ENCODE measurements at places on chromosomes 16 and 17. TPM values are rescaled to one million over a fixed set of nuclear protein-coding genes. Genes with fewer than 3 reads are reported as not detected.

GRCh38 chr17:49123061-49123460 is 9.5 kb upstream of the B4GALNT2 start:
- DNase-seq, result no peak

DNA sequence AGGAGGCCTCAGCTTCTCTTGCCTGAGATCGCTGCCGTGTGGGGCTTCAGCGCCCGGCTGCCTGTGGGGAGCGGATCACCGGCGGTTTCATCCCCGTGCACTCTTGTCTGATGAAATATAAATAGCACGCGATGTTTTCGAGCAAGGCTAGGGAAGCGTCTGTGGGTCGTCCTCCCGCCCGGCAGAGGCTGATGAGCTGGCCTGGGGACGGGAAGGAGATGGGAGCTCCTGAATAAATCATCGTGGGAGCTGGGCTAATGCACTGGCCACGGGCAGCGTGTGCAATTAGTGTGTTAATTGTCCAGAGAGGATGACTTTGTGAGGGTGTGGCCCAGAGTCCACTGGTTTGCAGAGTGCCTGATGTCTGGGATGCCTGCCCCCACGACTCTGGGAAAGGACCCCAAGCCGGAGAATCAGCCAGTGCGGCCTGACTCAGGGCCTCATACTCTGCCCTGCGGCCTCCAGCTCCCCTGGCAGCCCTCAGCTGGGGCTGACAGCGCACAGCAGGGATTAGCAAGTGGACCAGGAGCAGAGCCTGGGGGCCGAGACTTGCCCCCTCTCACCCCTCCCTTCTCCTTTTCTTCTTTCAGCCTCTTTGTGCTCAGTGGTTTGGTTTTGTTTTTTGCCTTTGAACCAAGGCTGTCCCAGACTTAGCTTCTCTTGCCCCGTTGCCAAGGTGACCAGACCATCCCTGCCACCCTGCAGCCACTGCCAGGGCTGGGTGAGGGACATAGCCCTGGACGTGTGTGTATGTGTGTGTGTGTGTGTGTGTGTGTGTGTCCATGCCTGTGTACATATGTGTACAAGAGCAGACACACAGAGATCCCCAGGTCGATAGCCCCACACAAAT is 21.4 kb downstream of the KCNJ12 start:
- DNase-seq, result peak; percentile 78

GRCh38 chr17:10875984-10876555 is 38.2 kb upstream of the PIRT start:
- DNase-seq, result no peak

DNA sequence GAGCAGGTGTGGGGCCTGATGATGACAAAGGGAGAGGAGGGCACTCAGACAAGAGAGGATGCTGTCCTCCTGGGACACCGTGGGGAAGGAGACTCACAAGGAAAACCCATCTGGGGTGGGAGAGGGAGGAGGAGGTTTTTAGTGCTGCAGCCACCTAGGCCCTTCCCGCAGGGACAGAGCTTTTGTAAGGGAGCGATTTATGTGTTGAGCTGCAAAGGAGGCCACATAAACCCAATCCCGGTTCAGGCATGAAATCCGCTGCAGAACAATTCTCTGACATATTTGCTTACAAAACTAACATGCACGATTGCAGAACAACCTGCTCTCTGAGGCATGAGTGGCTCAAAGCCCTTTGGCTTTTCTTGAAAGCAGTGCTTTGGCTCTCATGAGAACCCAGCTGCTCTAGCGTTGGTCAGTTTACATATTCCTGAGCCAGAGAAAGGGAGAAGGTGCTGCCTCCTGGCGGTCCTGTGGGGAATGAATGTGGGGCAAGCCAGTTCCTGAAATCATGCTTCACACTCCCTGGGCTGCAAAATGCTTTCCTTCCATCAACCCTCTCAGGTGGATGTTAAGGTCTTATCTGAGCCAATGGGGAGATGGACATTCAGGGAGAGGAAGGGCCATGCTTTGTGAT is 122.4 kb upstream of the NLRP1 start:
- DNase-seq, result no peak

GRCh38 chr17:56948491-56948890 is 12.4 kb downstream of the COIL start:
- no peak for DNase-seq

Gene KRTAP4-4
- total RNA-seq, result not detected

- no peak for DNase-seq
Observed at GRCh38 chr16:79334127-79334526, 266.4 kb downstream of the MAF start.

DNA sequence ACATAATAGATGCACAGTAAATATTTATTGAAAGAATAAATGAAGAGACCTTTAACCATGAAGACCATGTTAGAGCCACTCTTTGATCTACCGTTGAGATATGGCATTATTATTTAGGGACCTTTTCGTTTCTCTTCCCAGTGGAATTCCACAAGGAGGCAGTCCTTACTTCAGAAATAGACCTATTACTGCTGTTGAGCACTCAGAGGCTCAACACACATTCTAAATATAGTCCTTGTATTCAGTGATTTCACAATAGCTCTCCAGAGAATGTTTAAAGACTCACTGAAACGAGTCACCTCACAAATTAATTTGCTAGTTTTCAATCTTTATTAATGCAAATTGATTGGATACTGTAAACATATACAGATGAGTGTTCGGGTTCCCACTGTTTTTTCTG is 603.8 kb downstream of the CDH8 start:
- DNase-seq, result no peak

Gene CFAP119
- 2.8 TPM for total RNA-seq

- peak; percentile 67 for DNase-seq
Observed at GRCh38 chr16:85389679-85390470, 223.2 kb upstream of the GSE1 start.

Gene DPH1
- 37.8 TPM for total RNA-seq

DNA sequence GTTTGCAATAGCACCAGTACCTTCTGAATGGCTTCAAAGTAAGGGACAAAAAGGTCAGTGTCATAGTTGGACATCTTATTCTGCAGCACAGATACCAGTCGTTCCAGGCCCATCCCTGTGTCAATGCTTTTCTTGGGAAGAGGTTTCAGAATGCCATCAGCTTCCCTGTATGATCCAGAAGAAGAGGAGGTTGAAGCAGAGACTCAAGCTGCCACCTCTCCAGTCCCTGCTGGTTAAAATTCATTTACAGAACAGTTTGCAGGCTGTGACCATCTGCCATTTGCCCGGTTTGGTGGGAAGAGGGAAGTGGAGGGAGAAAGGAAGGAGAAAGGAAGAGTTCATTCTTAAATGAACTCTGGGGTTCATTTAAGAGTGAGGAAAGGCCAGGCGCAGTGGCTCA is 18.4 kb upstream of the EXOSC6 start:
- peak; percentile 30 for DNase-seq

DNA sequence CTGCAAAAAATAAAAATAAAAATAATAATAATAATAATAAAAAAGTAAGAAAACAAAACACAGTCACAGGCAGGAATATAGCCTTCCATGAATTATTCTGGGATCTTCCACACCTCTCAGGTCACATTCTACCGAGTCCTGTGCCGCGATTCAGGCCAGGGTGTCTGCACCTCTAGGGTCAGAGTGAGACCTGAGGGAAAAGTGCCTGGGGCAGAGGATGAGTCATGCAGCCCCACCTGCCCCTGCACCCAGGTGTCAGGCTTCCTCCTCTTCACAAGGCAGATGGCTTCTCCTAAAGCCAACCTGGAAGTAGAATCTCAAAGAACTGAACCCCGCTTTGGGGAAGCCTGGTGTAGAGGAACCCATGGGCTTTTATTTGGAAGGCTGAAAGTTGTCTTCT is 283.7 kb downstream of the CPPED1 start:
- DNase-seq, result no peak

Gene FAAP100
- 24.1 TPM for total RNA-seq

DNA sequence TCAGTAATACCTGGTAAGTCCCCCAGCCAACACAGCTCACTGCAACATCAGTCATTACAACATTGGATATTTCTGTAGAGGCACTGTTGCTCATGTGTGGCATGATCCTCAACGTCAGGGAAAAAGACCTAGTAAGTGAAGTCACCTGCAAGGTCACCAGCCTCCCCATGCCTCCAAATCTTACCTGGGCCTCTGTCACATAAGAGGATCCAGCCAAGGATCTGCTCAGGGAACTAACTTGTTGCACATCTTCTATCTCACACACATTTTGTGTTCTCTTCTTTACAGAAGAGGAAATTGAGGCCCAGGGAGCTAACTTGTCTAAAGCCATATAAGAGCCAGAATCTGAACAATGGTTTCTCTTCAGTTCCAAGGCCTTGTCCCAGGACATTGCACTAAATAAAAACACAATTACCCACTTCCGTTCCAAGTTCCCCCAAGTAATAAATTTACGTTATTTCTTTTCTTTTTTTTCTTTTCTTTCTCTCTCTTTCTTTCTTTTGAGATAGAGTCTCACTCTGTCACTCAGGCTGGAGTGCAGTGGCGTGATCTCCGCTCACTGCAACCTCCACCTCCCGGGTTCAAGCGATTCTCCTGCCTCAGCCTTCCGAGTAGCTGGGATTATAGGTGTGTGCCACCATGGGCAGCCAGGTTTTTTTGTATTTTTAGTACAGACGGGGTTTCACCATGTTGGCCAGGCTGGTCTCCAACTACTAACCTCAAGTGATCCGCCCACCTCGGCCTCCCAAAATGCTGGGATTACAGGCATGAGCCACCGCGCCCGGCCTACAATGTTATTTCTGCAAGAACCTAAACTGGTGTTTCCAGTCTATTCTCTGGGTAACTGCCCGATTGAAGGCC is 1.3 kb downstream of the SHMT1 start:
- DNase-seq, result no peak

Gene CHD3
- total RNA-seq, result 97.2 TPM

- DNase-seq, result no peak
Observed at GRCh38 chr17:21545064-21545463, 147.3 kb upstream of the KCNJ18 start.

DNA sequence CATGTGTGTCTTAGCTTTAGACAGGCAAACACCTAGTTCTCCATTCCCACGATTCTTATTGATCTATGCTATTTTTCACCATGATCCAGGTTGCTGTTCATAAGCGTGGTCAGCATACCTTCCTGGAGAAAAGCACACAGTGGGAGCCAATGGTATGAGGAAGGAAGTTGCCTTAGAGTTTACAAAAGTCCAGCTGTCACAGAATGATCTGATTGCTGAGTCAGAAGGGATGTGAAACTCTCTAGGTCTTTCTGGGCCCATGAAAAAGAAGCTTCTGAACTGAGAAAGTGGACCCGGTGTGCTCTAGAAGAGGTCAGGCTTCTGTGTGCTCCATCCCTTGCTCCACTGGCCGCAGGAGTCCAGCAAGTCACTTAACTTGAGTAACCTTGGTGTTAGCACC is 71.0 kb upstream of the CCL1 start:
- DNase-seq, result no peak

- DNase-seq, result no peak
Observed at GRCh38 chr17:82031885-82032627, 578 bp downstream of the RAC3 start.

- DNase-seq, result no peak
Observed at GRCh38 chr16:3968551-3968950, 88.0 kb upstream of the CREBBP start.

- DNase-seq, result peak; percentile 87
Observed at GRCh38 chr16:85781695-85782370, 17.5 kb downstream of the EMC8 start.

DNA sequence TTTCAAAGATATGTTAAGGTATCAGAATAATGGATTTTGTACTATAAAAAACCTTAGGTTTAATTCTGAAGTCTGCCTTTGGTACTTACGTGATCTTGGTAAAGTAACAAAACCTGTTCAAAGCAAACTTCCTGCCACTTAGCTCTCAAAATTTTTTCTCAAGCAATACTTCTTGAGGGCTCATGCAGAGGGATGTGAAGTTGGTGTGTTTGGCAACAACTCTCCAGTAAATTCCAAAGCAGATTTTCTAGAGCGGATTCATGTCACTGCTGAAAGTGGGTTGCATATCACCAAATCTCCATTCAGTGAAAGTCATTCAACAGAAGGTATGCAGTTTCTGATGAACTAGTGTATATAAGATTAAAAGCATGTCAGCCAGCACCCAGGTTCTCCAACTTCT is 856.7 kb downstream of the CDH8 start:
- no peak for DNase-seq

DNA sequence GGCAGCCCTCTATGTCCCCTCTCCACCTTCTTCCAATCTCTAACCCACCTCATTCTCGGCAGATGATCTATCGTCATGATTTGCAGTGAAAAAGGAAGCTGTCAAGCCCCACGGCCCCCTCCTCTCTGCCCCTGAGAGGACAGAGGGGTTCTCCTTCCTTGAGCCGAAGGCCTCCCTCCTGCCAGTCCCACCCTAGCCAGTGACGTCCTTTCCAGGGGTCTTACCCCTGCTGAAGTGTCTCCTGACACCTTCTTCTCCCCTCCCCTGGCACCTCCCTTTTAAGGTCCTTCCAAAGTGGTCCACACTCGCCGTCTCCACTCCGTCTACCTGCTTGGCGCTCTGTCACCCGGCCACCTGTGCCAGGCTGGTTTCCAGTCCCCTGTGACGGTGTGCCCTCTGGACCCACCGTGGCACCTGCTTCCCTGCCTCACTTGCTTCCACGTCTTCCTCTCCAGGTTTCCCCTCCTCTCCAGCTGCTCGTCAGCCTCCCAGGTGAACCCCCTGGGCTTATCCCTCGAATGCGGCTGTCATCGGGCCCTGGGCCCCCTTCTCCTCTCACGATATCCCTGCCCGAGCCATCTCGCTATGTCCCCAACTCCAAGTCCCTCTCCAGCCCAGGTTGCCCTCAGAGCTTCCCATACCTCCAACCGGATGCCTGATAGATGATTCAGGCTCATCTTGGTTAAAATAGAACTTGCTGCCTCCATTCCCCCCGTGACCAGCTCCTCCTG is 5.7 kb downstream of the CCDC102A start:
- peak; percentile 62 for DNase-seq

Gene TENT4B
- total RNA-seq, result 14.9 TPM

GRCh38 chr17:9148905-9149525 is 127.7 kb downstream of the NTN1 start:
- DNase-seq, result no peak

DNA sequence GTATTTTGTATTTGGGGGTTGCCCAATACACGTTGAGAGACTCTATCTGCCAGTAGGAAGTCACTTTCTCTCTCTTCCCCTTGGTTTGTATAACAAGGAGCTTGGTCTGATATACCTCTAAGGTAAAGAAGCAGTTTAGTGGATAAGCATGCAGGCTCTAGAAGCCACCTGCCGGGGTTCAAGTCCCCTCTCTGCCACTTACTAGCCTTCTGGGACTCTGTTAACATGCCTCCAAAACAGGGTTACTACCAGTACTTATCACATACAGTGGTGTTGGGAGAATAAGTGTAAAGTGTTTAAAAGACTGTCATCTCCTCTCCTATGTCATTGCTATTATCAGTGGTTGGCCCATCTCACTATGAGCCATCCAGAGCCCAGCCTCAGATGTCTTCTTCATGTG is 156.1 kb upstream of the HS3ST3A1 start:
- DNase-seq, result no peak

GRCh38 chr17:80032614-80033171 is 3.0 kb downstream of the TBC1D16 start:
- DNase-seq, result no peak

Gene MT1E
- 295 TPM for total RNA-seq

DNA sequence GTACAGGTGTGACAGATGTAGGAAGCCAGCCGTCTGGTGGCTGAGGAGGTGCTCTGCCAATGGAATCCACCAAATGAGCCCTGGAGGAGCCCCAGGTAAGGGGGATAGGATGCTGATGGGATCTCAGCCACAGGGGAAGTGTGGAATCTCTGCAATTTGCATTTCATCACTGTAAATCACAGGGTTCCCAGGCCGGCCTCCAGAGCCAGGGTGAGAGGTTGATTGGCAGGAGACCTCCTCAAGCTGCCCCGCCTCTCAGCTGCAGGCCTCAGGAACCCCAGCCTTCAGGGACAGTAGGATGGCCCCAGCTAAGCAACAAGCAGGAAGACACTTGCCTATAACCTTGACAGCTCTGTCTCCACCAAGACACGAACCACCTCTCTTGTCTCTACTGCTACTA is 39.4 kb downstream of the RTN4RL1 start:
- no peak for DNase-seq
